Stimulated activated CD8-positive, alpha-beta memory T cell treated with anti-CD3 and anti-CD28 coated beads, Interleukin-4, amount 100 ng/mL, for 1 hour (primary cell): ENCODE measurements at places on chromosomes 2 and 18.

DNA sequence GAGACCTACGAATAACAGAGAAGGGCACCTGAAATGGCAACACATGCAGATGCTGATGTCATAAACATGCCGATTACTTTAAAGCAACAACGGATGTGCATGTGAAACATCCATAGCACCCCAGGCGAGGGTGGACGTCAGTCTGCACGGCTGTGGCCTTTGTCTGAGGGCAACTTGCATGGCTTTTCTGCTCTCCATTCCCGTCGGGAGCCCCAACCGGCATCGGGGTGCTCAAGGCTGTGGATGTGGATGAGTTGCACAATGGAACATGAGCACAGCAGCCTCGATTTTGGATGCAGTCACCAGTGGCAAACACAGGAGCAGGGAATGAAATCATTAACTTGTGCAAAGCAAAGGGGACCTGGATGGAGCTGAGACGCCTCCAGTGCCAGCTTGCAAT, 298.2 kb upstream of the SALL3 start:
- DNase-seq: no peak

GRCh38 chr2:40300391-40300790, 151.5 kb downstream of the SLC8A1 start:
- DNase-seq: no peak

DNA sequence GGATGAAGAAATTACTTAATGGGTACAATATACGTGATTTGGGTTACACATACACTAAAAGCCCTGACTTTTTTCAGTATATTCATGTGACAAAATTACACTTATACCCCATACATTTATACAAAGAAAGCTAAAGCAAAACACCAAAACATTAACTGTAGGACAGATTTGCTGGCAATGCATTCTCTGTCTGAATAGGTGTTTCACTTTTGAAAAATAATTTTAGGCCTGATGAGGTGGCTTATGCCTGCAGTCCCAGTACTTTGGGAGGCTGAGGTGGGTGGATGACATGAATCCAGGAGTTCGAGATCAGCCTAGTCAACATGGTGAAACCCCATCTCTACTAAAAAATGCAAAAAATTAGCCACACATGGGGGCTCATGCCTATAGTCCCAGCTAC, 301.5 kb upstream of the FAM98A start:
- DNase-seq: no peak

GRCh38 chr18:46408334-46408987, 248.6 kb downstream of the LOXHD1 start:
- DNase-seq: no peak

- DNase-seq: no peak
Measured at GRCh38 chr2:159362816-159363251, 76.3 kb upstream of the WDSUB1 start.

DNA sequence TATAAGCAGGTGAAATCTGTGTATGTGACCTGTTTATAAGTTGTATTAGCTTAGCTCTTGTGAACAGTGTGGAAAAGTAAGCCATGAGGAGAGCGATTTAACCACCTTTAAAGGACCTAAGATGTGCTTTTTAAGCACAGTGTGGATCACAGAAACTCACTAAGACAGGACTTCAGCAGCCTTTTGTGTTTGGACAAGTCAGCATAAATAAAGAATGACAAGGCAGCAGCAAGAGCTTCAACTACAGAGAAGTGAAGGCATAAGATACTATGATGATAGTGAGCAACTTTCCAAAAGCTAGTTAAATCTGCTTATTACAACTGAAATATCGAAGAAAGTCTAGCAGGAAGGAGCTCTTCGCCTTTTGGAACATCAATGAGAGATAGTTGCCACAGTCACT, 8.9 kb downstream of the HNRNPA3 start:
- DNase-seq: no peak

DNA sequence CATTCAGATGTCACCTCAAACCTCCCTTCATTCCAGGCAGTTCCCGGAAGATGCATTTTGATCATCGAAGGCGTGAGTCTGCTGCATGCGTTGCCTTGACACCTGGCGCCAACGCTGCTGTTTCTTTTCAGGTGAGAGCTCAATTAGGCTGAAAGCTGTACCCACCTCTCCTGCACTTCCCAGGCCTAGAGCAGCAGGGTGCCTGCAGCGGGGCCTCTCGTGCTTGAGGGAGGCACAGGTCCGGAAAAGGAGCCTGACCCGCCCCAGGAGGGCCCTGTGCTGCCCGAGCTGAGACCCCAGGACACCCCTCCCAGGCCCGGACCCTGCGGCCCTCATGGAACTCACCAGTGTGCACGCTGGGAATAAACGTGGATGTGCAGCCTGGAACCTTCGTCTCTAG, 31.4 kb upstream of the KCNG2 start:
- DNase-seq: no peak

DNA sequence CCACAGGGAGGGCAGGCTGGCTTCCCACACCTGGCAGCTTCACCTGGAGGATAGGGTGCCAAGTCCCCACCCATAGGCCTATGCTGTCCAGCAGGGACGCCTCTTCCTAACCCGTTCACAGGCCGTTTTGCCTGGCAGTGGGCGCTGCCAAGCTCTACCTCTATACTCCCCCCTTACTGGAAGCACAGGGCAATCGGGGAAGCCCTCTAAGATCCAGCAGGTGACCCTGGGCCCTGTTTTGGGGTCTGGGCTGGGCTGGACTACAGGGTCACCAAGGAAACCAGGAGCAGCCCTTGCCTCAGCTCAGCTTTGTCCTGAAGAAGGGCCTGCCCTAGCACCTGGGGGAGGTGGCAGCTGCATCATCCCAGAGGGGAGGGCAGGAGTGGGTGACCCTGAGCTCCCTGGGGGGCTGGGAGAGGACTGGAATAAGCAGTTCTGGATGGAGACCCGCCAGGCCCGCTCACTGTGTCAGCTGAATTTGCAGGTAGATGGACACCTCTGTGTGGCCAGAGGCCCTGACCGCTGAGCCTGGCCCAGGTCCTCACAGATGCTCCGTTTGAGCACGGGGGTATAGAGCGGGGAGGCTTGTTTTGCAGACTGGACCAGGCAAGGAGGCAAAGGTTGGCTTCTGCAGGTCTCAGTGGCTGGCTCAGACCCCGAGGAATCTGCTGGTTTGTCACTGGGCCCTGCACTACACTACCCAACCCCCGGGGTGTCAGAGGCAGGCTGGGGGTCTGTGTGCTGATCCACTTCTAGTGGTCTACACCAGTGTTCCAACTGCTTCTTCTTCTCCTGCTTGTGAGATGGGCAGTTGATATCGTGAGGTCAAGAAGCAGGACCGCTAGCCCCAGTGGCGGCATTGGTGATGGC, 163.1 kb downstream of the ASB1 start:
- no peak for DNase-seq

DNA sequence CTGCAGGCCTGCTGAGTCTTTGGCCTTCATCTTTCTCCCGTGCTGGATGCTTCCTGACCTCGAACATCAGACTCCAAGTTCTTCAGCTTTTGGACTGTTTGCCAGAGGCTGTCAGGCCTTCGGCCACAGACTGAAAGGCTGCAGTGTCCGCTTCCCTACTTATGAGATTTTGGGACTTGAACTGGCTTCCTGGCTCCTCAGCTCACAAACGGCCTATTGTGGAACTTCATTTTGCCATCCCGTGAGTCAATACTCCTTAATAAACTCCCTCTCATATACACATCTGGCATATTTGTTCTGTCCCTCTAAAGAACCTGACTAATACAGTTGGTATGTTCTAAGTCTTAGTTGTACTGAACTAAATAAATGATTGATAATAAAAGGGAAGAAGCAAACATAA, 702.8 kb upstream of the LINC00305 start:
- no peak for DNase-seq

- no peak for DNase-seq
Measured at GRCh38 chr2:172103471-172104272, 972 bp upstream of the DLX2 start.

- DNase-seq: no peak
Measured at GRCh38 chr2:148877403-148877740, 2.3 kb downstream of the KIF5C start.

GRCh38 chr2:98768384-98769113, 37.6 kb upstream of the MGAT4A start:
- no peak for DNase-seq

DNA sequence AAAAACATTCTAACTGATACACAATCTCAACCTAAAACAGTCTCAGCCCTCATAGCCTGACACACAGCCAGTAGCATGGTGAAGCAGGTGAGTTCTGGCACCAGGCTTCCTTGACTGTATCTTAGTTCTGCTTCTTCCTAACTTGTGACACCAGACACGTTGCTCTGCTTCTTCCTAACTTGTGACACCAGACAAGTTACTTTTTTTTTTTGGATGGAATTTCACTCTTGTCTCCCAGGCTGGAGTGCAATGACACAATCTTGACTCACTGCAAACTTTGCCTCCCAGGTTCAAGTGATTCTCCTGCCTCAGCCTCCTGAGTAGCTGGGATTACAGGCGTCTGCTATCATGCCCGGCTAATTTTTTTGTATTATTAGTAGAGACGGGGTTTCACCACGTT, 6.7 kb upstream of the ATG16L1 start:
- no peak for DNase-seq

DNA sequence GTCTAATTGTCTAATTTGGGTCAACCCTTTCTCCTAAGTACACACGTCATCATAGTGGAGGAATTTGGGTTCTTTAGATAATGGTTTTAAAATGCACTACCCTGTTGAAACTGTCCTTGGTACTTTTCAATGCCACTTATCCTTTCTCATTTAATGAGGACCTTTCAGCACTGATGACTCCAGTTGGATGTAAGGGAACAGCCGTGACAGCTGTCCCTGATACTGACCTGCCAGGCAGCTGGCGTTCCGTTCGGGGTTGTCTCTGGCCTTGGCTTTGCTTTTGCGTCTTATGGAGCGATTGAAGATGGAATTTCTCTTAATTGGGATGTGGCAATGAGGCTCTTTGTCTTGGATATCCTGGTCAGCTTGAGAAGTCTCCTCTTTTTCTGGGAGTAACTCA, 38.7 kb downstream of the NGEF start:
- DNase-seq: no peak

GRCh38 chr2:102578376-102578775, 41.0 kb upstream of the SLC9A2 start:
- no peak for DNase-seq

DNA sequence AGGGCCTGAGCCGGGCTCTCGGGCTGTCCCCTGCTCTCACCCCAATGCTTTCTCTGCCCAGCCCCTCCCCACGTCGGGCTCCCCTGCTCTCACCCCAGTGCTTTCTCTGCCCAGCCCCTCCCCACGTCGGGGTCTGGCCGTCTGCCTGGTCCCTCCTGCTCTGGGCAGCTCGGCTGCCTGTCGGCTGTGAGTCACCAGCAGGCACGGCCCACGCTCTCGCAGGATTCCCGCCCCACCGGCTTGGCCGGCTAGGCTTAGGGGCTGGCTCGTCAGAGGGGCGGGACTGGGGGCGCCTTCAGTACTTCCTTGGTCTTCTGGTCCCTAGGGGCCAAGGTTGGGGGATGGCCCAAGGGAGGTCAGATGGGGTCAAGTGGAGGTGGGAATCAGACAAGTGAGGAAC, 3.3 kb downstream of the BOK start:
- no peak for DNase-seq

DNA sequence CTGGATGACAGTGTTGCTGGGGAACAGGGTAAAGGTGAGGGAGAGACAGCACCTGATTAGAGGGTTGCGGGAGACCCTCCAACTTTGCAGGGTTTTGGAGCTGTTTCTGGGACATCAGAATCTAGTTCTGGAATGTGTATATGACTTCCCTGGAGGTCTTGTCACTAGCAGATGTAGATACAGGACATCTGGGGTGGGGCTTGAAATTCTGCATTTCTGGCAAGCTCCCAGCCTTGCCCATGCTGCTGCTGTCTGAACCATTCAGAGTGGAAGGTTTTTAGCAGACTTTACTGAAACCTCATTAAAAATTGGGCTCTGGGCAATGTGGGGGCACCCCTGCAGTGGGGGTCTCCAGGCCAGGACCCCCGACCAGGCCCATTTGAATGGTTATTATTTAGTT, 220.3 kb upstream of the SKOR2 start:
- no peak for DNase-seq

DNA sequence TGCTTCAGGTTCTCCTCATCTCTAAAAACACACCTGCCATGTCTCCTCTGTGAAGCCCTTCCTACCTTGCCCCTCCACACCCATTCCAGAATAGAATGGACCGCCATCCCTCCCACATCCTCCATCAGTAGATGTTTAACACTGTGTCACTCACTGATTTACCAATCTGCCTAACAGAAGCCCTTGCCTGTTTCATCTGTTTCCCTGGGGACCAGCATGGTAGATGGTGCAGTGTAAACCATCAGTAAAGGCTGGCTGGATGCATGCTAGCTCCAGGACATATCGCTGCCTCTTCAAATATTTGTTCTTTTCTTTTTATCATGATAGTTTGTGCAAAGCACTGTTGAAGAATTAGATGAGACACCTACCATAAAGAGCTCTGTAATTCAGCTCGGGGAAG, 271.4 kb downstream of the PIEZO2 start:
- DNase-seq: no peak

DNA sequence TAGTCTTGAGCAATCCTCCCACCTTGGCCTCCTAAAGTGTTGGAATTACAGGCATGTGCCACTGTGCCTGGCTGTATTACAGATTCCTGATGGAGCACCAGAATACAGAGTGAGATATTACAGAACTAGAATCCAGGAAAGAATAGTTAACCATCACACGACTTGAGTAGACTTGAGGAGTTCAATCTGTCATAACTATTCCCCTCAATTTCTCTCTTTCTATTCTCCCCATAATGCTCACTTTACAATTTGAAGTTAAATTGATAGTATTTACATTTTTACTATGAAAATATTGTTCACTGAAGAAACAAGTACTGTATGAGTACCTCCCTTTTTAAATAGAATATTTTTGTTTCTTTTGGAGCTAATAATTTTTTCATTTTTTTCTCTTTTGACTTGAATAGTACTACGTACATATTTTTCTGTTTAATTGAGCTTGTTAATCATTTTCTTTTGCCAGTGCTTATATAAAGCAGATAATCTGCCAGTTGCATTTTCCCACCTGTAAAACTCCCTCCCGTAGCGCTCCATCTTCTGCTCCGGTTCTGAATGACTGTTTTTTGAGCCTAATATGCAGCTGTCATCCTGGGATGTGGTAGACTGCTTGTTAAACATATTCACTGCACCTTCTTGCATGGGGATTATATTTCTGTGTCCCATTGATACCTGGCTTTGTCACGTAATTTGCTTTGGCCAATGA, 105.5 kb downstream of the MYCN start:
- no peak for DNase-seq

DNA sequence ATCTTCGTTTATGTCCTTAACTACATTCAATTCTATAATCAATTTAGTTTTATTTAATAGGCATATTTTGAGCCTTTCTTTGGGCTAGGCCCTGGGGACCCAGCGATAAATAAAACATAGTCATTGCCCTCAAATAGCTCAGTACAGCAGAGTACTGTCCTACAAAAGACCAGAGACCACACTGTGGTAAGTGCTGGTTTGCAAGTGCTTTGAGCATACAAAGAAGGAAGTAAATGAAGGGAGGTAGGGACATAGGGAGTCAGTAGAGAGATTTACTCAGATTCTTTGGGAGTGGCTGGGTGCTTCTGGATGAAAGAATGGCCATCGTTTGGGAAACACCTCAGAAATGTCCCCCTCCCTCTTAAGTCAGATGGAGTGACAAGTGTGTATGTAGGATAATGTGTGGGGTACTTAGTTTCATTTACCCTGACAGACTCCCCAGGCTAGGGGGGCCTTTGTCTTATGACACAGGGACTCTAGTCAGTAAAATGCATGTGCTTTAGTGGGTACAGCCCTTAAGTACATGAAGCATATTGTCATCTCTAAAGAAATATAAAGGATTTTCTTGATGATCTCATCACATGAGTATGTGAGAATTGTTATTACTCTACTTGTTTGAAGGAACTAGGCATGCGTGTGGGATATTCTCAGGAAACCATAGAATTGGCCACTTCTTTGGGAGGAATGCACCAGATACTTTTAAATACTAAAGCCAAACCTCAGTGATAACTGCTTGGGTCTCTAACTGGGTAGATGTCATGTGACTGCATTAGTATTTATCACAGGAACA, 35.1 kb downstream of the MAPRE2 start:
- DNase-seq: no peak
